ENCODE measurements at places on chromosomes 3 and 15.

DNA sequence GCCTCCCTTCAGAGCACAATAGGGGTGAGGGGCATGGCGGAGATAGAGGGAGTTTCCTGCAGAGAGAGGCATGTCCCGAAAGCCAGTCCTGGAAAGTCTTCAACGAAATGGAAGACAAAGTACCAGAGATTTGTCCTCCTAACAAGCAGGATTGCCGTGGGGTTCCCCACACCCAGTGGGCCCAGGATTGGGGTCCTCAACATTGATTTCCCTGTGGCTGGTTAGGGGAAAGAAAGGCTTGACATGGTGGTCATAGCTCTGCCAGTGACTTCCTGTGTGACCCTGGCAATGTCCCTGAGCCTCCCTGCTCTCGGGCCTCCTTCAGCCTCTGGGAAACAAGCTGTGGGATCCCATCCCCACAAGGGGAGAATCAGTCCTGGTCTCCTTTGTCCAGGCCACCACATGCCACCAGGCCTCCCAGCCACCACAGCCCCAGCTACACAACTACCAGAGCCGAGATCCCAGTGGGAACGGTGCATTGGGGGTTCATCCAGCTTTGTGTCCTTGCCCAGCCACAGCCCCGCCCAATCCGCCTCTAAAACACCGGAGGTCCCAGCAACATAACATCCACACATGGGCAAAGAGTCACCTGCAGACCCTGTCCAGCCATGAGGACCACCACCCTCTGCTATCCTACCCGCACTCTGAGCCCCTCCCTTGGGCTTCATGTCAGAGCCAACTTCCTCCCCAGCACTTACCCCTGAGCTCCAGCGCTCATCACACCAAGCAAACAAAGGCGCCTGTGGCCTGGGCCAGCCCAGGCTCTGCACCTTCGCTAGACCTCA is 63.0 kb downstream of the ADAMTS17 start:
- DNase-seq = no peak

DNA sequence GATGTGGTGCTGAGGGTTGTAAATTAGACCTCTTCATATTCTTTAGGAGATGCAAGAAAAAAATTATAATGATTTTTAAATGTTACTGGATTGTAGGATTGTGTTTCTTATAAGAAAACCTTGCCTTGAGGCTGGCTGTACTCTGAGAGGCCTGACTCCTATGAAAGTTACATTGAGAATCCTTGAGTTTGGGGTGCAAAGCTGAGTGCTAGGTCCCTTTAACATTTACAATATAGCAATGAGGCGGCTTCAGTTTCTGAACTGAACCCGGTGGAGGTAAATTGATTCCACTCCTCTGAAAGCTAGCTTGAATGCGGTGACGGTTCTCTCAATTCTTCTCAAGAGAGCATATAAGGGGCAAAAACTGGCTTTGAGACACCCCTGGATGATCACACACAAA is at the start of gene TMPRSS7:
Gene TMPRSS7, plus strand, starts transcription at position 301 of the 400 bp plus-strand sequence. CDS start 110 bp downstream, outside the sequence.
- no peak for DNase-seq

DNA sequence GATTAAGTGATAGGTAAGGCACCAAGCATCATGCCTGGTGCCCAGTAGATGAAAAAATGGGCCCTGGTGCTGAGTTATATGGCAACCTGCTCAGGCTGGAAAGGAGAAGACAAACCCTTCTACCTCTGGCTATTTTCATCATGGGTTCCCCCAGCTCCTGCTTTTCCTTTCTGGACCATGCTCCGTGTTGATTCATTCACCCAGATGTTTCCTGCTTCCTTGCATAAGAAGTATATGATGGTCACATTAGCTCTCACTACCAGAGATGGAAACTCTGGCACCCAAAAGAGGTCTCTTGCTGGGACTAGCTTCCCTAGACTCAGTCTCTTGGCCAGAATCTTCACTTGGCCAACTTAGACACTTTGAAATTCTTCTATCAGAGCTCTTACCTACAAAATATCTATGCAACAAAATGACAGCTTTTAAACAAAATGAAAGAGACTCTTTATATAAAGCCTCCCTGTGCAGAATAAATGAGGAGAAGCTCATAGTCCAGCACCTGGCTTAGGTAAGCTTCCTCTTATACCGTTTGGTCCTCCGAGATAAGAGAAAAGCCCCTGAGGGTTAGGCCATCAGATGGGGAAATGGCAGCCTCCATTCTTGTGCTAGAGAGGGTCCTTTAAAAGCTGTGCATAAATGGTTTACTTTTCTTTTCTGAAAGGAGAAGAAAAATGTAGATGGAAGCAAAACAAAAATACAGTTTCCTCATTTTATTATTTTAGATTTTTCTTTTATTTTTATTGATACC is 46.8 kb upstream of the MCF2L2 start:
- DNase-seq = no peak

DNA sequence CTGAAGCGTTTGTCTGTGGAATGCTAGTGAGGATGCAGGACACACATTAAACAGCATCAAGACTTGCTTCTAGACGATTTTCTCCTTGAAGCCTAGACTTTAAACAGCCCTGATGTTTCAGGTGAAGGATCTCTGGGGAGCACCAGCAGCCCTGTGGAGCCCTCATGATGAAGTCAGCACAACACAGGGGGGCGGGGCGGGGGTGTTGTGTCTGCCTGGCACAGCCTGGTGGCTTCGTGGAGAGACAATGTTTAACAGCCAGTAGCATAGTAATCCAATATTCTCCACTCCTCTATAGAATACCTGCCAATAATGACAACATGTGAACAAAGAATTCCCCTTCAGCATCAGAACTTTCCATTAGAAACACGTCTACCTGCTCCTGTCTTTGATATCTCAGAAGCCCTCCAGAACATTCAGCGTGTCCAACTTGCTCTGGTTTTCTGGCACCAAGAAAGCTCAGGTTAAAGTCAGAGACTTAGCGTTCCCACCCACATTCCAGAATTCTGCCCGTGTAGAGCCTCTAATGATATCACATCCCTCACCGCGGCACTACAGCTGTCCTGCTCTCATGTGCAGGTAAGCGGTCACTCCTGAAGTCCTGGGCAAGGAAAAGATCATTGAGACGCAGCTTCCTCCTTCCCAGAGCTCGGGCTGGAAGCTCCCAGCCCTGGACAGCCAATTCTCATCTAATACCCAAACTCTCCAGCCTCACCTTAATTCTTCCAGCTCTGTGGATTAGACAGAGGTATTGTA is 98.0 kb downstream of the ATP10A start:
- DNase-seq = no peak

DNA sequence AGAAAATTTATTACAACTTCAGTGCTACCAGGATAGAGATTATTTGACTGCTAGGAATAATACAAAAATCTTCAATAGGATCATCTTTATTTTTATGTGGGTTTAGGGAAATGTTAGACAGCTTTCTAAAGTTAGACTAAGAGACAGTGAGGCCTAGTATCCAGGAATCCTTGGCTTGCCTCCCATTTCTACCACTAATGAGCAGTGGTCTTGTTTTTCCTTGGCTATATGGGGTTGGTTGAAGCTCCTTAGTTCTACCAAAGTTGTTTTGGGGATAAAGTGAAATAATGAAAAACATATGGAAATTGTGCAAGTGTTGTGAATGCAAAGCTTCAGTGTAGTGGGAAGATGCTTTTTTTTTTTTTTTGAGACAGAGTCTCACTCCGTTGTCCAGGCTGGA is 16.8 kb downstream of the AP4E1 start:
- DNase-seq = peak; percentile 43

- peak; percentile 59 for DNase-seq
These were observed 617.4 kb downstream of the CADM2 start for GRCh38 chr3:85576091-85576690.

DNA sequence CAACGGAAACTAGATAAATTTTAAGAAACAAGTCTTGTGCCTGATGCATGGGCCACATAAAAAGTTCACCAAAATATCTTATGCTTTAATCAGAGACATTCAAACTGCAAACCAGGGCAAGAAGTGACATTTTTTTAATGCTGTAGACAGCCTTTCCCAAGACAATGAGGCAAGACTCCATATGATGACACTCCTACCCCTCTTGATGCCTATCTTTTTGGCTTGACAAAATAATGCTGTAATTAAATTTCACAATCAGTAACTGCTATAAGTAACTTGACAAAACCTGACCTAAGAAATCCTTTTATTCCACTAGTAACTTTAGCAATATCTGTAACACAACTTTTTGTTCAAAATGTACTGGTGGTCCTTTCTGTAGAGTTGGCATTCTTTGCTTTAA is 48.7 kb downstream of the ECT2 start:
- no peak for DNase-seq

Data from fibroblast of mammary gland (primary cell).